ENCODE measurements at places on chromosomes 7 and 10. TPM values are rescaled to one million over a fixed set of nuclear protein-coding genes. Genes with fewer than 3 reads are reported as not detected.
A peak's percentile ranks its signal among the peaks of the same experiment; 100 is the strongest.

MICALL2 gene
- total RNA-seq, result 0.42 TPM

- peaks cover 12% of the 10 kb centered on the region for H3K36me3 ChIP-seq
- no peak for DNase-seq
- H3K4me1 ChIP-seq, result peaks cover 62% of the 10 kb centered on the region
- no peak overlapping the region for H3K27ac ChIP-seq
- H3K27me3 ChIP-seq, result no peaks in the 10 kb centered on the region
- H3K4me3 ChIP-seq, result peak overlapping the region; percentile 85
These were observed 1.1 kb downstream of the RASSF4 start for GRCh38 chr10:44960482-44961229.

DNA sequence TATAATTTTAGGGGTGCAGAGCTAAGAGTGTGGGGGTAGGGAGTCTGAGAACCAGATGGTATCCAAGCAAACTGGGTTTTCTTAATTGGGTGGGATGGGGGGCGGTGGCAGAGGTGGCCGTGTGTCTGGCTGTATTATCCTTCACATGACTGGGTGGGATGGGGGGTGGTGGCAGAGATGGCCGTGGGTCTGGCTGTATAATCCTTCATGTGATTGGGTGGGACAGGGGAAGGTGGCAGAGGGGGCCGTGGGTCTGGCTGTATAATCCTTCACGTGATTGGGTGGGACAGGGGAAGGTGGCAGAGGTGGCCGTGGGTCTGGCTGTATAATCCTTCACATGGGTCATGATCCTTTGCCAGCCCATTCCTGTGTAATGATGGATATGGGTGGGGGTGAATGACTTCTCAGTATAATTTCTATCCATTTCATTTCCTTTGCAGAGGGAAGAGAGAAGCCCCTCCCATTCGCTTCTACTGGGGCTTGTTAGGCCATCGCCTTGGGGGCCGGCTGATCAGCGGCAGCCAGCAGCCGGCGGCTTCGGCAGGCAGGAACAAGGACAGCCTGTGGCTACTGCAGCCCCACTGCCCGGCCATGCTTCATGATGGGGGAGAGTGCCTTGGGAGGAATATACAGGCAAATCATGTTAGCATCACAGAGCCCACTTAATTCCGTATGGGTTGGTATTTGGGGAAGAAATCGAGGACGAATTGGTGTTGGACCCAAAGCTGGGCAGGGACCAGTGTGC is 179.6 kb upstream of the MKI67 start:
- no peak overlapping the region for H3K4me3 ChIP-seq
- no peak overlapping the region for H3K27ac ChIP-seq
- no peaks in the 10 kb centered on the region for H3K27me3 ChIP-seq
- H3K4me1 ChIP-seq, result no peaks in the 10 kb centered on the region
- no peaks in the 10 kb centered on the region for H3K36me3 ChIP-seq

MAP3K8 gene
- total RNA-seq, result 160 TPM

- H3K4me1 ChIP-seq, result no peaks in the 10 kb centered on the region
- H3K36me3 ChIP-seq, result no peaks in the 10 kb centered on the region
- H3K27me3 ChIP-seq, result peaks cover 1% of the 10 kb centered on the region
These were observed 346.1 kb upstream of the ANKRD30A start for GRCh38 chr10:36779238-36779846.

Measured in activated B cell treated with CpG ODN at 0.5 μM for 24 hours (primary cell).